D721Med (cell line): ENCODE measurements at places on chromosomes 6 and 20.

DNA sequence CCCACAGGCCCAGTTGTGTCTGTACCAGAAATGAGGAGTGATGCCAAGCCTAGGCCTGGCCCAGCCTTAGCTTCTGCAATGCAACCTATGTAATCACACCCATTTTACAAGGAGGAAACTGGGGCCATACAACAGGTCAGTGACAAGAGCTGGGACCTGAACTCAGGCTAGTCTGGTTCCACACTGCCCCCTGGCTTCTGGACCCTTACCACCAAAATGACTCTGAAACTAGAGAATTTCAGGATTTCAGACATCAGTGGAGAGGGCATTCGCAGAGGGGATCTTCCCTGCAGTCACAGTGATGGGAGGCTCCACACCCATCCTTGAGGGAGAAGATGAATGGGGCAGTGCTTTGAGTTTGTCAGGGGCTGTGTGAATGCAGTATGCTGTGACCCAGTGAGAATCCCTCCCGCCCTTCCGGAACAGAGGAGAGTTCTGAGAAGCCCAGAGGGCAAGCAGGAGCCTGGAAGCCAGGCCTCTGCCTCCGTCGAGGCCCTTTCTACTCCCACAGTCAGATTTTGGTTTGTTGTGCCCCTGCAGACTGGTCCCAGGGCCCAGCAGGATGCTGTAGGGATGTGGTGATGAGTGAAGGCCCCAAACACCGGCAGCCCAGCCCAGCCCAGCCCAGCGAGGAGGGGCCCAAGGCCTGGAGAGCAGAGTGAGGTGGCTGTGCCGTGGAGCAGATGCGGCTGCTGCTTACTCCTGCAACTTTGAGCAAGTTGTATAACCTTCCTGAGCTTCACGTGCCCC lies 48.1 kb upstream of the MYL9 start:
- DNase-seq = no peak

DNA sequence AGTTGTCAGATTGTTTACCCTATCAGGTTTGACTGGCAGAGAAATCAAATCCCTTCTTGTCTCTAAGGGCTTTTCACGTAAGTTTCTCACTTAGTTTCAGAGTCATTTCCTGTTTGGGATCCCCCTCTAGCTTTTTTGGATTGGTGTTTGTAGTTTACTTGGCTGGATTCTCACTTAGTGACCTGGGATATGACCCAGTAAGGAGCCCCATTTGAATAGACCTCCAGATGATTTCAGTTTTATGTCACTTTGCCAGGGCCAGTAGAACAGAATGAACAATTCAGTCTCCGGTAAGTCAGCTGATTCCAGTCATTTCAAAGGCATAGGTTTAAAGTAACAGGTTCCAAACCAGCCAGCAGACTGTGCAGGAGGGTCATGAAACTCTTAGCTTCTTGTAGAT lies 8.2 kb downstream of the FAM135A start:
- no peak for DNase-seq

DNA sequence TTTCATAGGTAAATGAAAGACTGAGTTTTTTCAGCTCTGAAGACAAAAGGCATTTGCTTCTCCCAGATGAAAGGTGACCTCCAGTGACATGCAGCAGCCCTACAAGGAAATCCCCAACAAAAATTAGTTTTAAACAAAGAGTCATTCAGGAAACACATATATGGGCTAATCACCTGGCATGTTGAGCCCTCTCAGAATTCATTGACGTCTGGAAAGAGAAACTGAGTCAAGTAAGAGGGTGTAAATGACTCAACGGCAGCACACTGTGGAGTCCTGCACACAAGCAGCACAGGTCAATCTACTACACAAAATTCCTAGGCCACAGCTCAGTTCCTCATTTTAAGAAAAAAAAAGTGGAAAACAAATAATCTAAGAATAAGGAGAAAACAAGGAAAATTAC lies 592.3 kb downstream of the EPHA7 start:
- DNase-seq = no peak

DNA sequence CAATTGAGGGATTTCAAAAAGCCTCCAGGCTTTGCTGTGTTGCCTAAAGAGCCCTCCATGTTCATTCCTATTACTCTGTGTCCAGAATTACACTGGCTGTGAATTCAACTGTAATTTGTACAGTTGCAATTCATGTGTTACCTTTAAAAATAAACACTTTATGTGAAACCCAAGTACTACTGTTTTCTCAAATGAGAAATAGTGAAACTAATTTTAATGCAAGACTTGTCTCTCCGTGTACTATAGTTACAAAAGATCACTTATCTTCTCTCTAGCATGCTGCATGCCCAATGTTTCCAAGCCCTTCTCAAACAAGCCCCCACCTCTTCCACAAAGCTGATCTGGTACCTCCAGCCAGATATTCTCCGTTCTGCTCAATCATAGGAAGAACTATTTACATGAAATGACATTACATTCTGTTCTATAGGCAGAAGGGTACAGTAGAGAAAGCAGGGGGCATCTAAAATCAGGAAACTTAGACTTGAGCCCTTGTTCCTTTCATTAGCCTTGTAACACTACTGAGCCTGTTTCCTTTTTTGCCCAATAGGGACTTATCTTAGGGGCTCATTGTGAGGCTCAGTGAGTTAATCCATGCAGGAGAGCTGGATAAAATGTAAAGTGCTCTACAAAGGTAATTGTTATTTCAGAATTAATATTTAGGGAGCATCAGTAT lies 12.3 kb upstream of the COL9A1 start:
- no peak for DNase-seq

DNA sequence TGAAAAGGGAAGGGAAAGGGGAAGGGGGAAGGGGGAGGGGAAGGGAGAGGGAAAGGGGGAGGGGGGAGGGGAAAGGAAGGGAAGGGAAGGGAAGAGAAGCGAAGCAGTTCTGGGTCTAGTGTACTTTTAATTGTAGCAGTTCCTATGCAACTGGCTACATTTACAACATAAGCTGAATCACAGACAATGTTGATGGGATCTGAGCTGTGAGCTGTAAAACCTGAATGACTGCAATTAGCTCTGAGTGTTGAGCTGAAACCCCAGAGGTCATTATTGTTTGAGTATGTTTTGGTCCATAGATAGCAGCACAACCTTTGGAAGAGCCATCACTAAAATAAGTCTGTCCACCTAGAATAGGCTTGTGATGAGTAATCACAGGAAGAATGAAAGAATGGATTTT lies 7.2 kb upstream of the ABHD12 start:
- DNase-seq = no peak

- no peak for DNase-seq
These were observed 9.1 kb upstream of the PBOV1 start for GRCh38 chr6:138227316-138227781.

DNA sequence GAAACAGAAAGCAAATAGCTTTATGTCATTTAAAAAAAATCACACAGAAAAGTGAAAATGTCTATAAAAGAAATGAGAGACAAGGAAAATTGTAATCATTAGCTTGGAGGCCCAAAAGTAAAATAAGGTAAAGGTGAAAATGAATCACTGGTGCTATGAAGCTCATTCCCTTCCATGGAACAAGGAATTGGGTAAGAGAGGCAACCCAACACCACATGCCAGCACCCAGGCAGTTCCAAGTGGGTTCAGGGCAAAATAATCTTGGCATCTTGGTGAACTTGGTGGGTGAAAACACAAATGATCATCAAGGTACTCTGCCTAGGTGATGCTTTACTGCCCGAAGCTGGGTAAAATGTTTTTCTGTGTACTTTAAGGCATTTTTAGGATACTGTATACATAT lies 16.7 kb downstream of the CST4 start:
- DNase-seq = no peak

GRCh38 chr6:123333000-123333756 lies 303.6 kb downstream of the TRDN start:
- DNase-seq = no peak

- DNase-seq = no peak
These were observed 40.2 kb upstream of the LRFN2 start for GRCh38 chr6:40627316-40627715.

DNA sequence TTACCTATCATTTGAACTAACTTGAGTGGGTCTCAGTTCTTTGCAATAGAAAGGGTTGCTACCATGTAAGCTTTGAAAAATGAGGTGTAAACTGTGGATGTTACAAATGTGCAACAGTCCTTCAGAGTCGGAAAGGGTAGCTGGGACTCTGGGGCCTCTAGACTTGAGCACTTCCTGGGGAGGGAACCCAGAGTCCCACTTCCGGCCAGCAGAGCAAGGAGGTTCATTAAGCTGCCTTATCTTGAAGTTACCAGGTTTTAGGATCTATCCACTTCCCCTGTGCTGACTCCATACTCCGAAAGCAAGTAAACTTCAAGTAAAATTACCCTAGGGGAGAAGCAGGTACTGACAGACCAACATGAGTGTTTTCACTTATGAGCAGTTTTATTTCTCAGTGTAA lies 9.4 kb downstream of the TRIM10 start:
- DNase-seq = no peak

GRCh38 chr6:140041571-140042332 lies 667.3 kb upstream of the CITED2 start:
- no peak for DNase-seq

- DNase-seq = no peak
These were observed 10.1 kb downstream of the PXMP4 start for GRCh38 chr20:33709905-33710541.

GRCh38 chr6:163646133-163646532 lies 231.6 kb downstream of the QKI start:
- DNase-seq = no peak

- no peak for DNase-seq
These were observed 12.2 kb upstream of the SERPINB1 start for GRCh38 chr6:2853769-2854395.

- DNase-seq = no peak
These were observed 32.1 kb downstream of the SNAI1 start for GRCh38 chr20:50014570-50015562.

DNA sequence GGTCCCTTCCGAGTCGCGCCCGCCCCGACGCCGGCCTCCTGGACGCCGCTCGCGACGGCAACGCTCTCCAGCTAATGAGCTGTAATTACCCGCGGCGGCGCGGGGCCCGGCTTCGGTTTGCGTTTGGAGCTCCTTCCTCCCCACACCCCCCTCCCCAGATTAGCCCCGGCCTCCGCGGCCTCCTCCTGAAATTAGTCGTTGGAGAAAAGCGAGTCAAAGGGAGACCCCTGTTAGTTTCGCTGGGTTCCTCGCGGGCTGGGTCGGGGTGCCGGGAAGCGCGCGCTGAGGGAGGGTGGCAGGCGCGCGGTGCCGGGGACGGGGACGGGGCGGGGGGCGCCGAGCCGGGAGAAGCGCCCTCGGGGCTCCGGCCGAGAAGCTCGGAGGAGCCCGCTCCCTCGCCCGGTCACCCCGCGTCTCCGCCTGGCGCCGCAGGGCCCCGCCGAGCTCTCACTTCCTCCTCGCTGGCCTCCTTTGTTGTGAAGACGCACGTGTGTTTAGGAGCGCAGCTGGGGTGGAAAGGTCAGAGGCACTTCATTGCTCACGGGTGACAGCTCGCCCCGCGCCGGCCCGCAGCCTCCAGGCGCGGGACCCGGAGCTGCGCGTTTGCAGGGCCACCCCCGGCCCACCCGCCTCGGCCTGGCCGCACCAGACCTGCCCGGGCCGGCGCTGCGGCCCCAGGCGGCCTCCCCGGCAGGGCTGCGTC lies 4.9 kb downstream of the FOXC1 start:
- no peak for DNase-seq

DNA sequence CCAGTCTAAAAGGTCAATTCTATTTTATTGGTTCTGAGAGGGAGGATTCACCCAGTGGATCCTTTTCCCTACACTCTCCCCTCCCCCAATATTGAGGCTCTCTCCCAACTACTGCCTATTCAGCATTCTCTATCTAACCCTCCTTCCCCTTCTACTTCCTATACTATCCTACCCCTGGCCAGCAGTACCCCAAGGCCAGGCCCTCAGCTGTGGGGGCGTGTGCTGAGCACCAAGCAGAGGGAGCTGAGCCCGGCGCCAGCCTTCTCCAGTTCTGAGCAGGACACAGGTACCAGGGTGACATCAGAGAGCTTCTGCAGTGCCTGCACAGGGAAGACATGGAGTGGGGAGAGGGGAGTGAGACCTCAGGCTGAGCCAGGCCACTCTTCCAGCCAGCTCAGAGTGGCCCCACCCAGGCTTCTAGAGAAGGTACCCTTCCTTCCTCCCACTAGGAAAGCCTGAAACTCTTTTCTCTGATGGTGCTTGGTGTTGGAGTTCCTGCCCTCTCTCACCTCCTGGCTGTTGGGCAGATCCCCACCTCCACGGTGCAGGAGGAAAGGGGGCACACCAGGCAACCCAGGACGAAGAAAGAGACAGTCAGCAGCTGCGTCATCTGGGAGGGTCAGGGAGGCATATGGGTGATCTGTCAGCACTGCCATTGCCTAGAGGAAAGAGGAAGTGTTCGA lies 1.9 kb downstream of the DDAH2 start:
- no peak for DNase-seq

DNA sequence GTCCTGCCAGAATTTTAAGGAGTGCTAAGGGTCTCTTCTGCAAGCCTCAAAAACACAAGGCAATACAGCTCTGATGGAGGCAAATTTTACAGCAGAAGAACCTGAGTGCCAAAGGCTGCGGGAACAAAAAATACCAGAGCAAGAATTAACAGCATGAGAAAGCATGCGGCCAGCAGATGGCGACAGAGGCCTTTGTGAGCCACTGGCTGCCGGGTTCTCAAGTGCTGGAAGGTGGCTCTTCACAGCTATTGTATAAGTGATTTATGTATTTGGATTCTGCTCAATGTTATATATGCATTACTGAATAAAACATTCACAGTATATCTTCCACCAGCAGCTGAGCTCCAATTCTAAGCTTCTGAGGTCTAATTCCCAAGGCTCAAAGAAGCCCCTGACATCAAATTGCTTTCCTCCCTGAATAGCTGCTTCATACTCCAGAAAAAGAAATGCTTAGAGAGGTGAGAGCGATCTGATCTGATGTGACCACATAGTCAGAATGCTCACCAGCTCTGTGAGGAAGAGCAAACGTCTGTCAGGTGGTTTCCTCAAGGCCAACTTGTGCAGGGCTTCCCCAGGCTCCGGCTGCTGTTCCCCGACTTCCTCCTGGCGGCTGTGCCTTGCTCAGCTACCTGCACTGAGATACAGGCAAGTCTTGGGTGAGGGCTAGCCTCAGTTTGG lies 58.6 kb downstream of the PPP1R3G start:
- peak; percentile 58 for DNase-seq

- no peak for DNase-seq
These were observed 49.3 kb upstream of the MYL9 start for GRCh38 chr20:36491901-36492617.

DNA sequence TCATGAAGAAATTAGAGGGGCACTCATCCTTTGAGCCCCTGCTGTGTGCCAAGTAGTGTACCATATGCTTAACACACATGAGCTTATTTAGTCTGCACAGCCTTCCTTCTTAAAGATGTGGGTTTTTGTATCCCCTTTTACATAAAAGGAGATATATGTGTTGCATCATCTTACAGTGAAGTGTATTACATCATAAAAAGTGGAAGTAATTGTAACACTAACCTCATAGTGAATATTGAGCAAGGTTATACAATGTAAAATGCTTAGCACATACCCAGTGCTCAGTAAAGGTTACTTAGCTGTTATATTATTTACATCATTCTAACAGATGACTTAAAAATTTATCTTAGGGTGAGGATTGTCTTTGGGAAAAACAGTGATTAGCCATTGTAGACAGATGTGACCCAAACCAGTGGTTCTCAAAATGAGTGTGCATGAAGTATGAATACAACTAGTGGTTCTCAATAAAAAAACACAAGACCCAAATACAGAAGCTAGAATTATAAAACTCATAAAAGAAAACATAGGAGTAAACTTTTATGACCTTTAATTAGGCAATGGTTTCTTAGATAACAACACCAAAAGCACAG lies 3.8 kb upstream of the PIGU start:
- no peak for DNase-seq
